Epithelial cell of proximal tubule (primary cell): ENCODE measurements at places on chromosomes 12 and 14. TPM values are rescaled to one million over a fixed set of nuclear protein-coding genes. Genes with fewer than 3 reads are reported as not detected.

The NRL gene
- total RNA-seq: 0.87 and 1.2 TPM in 2 replicates

The ETFBKMT gene
- total RNA-seq: 0.29 and 0.63 TPM in 2 replicates

The RNF212B gene
- not detected in 2 replicates for total RNA-seq

The GPRC5D gene
- total RNA-seq: not detected in 2 replicates

The DAO gene
- not detected in 2 replicates for total RNA-seq

The SLC39A2 gene
- total RNA-seq: not detected in 2 replicates

The PIWIL1 gene
- not detected in 2 replicates for total RNA-seq

The KCNC2 gene
- total RNA-seq: not detected in 2 replicates

The SYCP3 gene
- under 0.01 TPM in 1 of 2 replicates, not detected in the other for total RNA-seq

The TXNDC16 gene
- 3.7 and 6.7 TPM in 2 replicates for total RNA-seq

The VDR gene
- 4.7 and 6.7 TPM in 2 replicates for total RNA-seq

The KRT82 gene
- not detected in 2 replicates for total RNA-seq

The APOLD1 gene
- total RNA-seq: 1.5 and 3.1 TPM in 2 replicates

The RTL1 gene
- total RNA-seq: 0.06 TPM in 1 of 2 replicates, not detected in the other

The SMIM41 gene
- not detected in 2 replicates for total RNA-seq

The CIROP gene
- not detected in 2 replicates for total RNA-seq

The IGF1 gene
- total RNA-seq: 0.06 TPM in 1 of 2 replicates, not detected in the other

The SLCO1C1 gene
- total RNA-seq: not detected in 2 replicates

The LIMA1 gene
- total RNA-seq: 67.7 and 101 TPM in 2 replicates

The SLC25A29 gene
- 51.6 and 106 TPM in 2 replicates for total RNA-seq

The P2RX2 gene
- not detected in 2 replicates for total RNA-seq

The TMEM132C gene
- not detected in 2 replicates for total RNA-seq

The ITPK1 gene
- total RNA-seq: 22.7 and 33.7 TPM in 2 replicates

The TGM1 gene
- 0.63 and 0.94 TPM in 2 replicates for total RNA-seq

The TMCC3 gene
- 7.5 and 11.8 TPM in 2 replicates for total RNA-seq

The ANKRD9 gene
- total RNA-seq: 49.6 and 137 TPM in 2 replicates

The TPPP2 gene
- total RNA-seq: not detected in 2 replicates

The BATF gene
- 0.94 TPM in 1 of 2 replicates, not detected in the other for total RNA-seq

The FOXM1 gene
- 36.8 and 67.8 TPM in 2 replicates for total RNA-seq

The C12orf56 gene
- total RNA-seq: 0.29 and 0.65 TPM in 2 replicates

The TRHDE gene
- total RNA-seq: 25.9 and 26.9 TPM in 2 replicates

The MIP gene
- not detected in 2 replicates for total RNA-seq

The INHBC gene
- not detected in 2 replicates for total RNA-seq

The DYNC1H1 gene
- total RNA-seq: 300 and 402 TPM in 2 replicates

The CLEC6A gene
- not detected in 2 replicates for total RNA-seq

The SPTSSA gene
- 9.8 and 12.9 TPM in 2 replicates for total RNA-seq

The CFAP54 gene
- total RNA-seq: 0.40 and 0.43 TPM in 2 replicates
